ENCODE measurements at places on chromosomes 5 and 9.

GRCh38 chr5:96984506-96985192 is 48.8 kb downstream of the LNPEP start:
- DNase-seq = no peak

DNA sequence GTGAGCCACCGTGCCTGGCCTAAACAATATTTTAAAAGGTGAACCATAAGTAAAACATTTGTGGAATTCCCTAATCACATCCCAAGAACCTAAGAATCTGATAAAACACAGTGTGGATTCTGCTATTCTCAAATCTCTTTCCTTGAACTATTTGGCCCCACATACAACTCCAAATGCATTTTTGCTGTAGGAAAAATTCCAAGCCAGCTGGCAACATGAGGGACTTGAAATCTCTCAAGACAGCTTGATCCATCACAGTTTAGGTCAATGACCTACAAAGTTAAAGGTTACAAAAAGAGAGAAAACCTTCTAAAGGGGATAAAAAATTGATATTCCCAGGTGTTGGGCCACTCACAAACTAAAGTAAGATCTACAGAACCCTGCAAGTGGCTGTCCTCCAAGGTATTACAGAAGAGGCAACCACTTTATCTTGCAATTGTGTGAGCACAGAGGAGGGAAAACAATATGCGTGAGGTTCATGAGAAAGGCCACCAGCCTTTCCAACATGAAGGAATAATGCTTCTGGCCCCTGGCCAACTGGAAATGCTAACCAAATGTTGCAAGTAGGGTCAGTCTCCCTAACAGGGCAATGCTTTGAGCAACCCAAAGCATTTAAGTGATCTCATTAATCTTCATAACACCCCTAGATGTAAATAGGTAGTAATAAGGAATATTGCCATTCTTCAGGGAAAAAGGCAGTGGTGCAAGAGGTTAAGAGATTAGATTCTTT is 221.4 kb downstream of the SEMA5A start:
- no peak for DNase-seq

DNA sequence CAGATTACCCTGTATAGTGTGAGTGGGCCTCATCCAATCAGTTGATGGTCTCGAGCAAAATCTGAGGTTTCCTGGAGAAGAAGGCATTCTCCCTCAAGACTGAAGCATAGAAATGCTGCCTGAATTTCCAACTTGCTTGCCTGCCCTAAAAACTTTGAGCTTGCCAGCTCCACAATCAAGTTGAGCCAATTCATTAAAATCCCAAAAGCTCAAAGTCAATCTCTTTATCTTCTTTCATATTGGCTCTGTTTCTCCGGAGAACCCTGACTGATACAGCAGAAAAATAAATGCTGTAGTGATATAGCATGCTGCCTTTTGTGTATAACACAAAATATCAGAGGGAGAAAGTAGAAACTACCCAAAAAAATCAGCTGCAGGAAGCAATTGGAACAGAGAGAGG is 72.5 kb upstream of the NMUR2 start:
- no peak for DNase-seq

DNA sequence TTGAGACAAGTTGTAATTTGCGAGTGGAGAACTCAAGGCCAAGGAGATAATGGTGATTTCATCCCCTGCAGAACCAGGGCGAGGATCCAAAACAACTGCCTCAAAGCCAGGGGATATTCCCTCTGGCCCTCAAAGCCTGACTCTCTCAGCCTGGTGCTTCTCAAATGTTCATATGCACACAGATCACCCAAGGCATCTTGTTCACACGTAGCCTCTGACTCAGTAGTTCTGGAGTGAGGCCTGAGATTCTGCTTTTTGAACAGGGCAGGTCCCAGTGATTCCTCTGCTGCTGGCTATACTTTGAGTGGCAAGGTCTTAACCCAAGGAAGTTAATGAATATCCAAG is 30.2 kb upstream of the WWC1 start:
- DNase-seq = no peak

- peak; percentile 36 for DNase-seq
Observed at GRCh38 chr9:86434039-86434726, 80.0 kb upstream of the TUT7 start.

DNA sequence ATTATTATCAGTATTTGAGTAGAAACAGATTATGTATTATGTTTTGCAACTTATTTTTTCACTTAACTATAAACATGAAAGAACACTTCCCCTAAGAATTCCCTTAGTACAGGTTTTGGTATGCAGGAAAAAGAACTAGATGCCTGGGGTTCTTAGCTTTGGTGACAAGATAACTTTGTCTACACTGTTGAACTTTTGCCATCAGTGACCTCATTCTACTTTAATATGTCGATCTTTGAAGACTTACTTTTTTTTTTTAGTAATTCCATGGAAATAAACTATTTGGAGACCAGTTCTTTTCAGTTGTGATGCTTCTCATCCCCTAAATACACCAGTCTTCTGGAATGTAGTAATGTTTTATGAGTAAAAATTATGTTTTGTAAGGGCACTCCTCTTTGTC is 34.3 kb downstream of the ZNF462 start:
- DNase-seq = no peak

DNA sequence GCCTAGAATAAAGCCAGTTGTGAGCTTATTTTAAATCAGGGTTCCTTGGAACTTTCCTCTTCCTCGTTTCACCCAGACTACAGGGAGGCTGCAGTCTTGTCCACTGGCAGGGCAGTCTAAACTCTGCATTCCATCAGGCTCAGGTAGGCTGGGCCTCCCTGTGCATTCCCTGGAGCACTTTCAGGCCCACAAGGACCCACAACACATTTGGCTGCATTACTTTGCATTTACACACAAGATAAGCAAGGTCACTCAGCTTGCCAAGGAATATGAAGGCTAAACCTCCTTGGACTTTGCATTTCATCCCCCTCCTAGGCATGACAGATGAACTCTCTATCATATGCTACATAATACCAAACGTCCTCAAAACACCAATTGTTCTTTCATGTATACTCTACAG is 104.2 kb downstream of the MARCHF3 start:
- no peak for DNase-seq

- no peak for DNase-seq
Observed at GRCh38 chr9:7369384-7369821, 430.2 kb downstream of the DMAC1 start.

Data from inflammatory macrophage (primary cell).